Stimulated activated CD4-positive, alpha-beta T cell treated with anti-CD3 and anti-CD28 coated beads, Interleukin-12 subunit alpha, Interleukin-12 subunit beta, amount 100 ng/mL, for 48 hours (primary cell): ENCODE measurements at places on chromosomes 16 and 17.

DNA sequence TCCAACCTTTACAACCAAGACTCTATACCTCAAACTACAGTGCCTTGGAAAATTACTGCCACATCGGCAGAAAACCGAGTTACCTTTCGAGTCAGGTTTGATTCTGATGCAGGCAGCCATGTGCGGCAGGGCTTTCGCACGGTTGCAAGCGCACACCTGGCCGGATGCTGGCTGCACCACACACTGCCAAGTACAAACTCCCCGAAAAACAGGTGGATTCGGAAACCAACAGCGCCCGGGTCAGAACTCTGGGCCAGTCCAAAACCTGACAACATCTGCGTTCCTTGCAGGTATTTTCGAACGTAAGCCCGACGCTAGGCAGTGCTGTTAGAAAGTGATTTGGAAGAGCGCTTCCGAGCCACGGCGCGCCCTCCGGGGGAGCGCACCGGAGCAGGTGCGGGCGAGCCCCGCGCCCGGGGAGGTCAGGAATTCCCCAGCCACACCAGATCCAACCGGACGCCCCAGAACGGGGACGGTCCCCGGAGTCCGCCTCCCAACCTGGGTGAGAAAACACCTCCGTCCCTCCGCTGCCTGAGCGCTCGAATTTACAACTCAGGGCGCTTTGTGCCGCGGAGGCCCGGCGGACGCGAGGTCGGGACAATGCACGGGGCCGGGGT, 1.2 kb downstream of the USP7 start:
- DNase-seq: no peak

GRCh38 chr17:27294689-27295630, 1.0 kb downstream of the WSB1 start:
- DNase-seq: peak; percentile 20

GRCh38 chr17:7380321-7380720, 568 bp upstream of the TNK1 start:
- DNase-seq: no peak

DNA sequence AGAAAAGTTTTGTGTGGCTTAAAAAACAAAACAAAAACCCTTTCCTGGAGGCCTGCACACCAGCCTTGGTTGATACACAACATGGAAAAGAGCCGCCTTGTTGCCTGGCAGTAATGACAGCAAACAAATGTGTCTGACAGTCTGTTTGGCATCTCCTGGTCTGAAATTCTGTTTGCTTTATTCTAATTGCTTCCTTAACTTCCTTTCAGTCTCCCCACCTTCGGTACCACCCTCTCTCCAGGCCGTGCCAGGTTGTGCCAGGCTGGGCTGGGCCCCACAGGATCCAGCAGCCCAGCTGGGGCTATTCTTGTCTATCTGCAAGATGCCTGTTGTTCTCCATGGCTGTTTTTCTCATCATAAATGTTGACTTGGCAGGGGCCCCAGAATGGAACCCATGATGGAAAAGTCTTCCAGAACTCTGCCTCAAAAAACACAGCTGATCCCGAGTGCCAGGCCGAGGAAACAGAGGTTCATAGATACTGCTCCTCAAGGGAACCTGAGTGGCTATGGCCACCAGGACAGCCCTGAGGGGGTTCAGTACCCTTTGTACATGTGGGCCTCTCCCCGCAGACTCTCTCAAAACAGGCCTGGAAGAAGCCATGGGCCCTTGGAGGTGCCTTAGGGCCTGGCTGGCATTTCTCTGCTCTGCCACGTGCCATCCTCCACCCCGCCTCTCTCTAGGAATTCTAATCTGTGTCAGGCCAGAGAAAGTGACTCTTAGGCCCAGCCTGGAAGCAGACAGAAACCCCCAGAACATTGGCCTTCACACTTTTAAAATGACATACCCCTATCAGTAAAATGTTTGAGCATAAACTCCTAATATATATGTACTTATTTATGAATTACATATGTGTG, 50.5 kb downstream of the YPEL2 start:
- no peak for DNase-seq

DNA sequence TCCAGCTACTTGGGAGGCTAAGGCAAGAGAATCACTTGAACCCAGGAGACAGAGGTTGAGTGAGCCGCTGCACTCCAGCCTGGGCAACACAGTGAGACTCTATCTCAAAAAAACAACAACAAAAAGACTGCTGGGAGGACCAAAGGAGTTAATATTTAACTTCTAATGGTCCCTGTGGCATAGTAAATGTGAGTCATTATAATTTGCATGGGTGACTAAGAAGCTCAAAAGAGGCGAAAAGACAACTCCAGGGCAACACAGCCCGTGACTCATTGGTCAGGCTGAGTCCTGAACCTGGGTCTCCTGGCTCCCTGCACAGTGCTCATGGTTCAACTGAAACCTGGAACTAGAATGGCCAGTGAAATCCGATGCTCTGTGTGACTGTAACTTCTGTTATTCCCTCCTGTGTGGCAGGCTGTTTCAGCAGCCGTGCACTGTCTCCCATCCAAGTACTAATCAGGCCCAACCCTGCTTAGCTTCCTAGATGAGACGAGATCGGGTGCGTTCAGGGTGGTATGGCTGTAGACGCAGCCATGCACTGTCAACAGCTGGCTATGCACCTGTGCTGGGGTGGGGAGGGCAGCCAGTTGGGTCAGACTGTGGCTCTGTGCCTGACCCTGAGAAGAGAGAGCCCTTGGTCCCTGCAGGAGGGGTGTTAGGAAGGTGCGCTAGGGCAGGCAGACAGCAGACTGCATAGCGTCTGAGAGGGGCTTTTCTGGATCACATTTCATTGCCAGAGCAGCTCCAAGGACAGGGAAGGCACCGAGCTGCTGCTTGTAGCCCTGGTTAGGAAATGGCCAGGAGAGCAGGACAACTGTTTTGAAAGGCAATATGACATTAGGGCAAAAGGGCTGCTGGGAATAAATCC, 14.5 kb upstream of the GPRC5C start:
- DNase-seq: no peak

DNA sequence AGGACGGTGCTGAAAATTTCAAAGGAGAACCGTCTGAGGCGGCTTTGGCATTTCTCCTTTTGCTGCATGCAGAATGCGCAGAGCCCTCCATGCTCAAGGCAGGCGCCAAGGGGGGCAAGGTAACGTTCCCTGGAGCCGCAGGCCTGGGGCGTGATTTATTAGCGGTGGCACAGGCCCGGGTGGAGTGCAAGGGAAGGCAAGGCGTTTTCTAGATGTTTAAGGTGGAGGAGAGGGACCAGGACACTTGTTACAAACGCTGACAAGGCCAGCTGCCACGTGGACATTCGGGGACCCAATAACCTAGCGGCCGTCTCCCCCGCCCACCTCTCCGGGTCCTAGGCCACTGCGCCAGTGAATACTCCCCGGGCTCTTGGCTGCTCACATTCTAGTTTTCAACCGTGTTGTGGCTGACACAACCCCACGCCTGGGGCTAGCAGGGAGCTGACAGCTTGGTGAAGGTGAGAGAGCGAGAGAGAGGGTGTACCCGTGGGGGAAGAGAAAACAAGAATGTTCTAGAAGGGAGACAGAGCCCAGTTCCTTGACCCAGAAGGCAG, 250.1 kb downstream of the C16orf95 start:
- no peak for DNase-seq

DNA sequence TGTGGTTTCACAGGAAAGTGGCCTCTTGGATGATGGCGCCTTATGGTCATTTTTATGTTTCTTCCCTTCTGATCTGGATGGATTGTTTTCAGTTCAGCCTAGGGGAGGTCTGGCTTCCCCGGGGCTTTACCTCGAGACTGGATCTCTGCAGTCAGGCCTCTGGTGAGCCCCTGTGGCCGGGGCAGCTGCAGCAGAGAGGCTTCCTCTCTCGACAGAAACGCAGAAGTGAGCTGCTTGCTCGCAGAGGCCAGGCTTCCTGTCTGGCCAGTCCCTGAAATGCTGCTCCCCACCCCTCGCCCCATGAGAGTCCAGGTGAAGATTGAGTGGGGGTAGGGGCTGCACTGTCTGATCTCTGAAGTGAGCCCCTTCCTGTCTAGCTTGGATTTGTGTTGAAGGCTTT, 44.0 kb downstream of the PLCG2 start:
- no peak for DNase-seq

- no peak for DNase-seq
Observed at GRCh38 chr17:75795820-75796607, 11.4 kb downstream of the UNK start.

DNA sequence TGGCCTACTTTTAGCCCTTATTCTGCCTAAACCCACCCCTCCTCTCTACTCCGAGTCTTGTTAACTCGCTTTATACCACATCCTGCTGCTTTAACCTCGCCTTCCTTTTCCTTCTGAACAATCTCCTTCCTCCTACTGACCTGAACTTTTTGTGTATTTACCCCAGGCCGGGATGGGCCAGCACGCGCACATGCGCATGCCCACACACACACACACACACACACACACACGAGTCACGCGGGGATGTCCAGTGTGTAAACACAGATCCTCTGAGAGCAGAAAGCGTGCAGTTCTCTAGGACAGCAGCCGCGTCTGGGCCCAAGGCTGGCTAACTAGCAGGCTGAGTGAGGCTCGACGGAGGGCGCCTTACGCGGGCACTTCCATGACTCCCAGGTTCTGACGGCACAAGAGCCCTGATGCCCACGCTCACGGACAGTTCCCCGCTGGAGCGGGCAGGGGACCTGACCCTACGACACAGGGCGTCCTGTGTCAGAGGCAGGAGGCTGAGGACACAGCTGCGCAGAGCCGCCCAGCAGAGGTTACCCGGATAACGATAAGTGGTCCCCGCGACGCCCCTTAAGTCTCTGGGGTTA, 610 bp downstream of the PIK3R5 start:
- no peak for DNase-seq

DNA sequence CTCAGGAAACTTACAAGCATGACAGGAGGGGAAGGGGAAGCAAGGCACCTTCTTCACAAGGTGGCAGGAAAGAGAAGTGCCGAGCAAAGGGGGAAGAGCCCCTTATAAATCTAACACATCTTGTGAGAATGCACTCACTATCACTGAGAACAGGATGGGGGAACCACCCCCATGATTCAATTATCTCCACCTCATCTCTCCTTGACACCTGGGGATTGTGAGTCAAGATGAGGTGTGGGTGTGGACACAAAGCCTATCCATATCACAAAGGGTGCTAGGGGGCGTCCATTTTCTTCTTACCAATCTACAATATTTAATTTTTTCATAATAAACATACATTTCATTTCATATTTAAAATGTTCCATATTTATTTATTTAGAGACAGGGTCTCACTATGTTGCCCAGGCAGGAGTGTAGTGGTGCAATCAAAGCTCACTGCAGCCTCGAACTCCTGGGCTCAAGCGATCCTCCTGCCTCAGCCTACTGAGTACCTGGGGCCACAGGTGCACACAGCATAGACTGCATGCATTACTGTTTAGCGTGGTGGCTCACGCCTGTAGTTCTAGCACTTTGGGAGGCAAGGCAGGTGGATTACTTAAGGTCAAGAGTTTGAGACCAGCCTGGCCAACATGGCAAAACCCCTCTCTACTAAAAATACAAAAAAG, 26.5 kb upstream of the FAAP100 start:
- DNase-seq: no peak

- DNase-seq: peak; percentile 73
Observed at GRCh38 chr16:88442727-88443576, 10.1 kb upstream of the ZFPM1 start.

DNA sequence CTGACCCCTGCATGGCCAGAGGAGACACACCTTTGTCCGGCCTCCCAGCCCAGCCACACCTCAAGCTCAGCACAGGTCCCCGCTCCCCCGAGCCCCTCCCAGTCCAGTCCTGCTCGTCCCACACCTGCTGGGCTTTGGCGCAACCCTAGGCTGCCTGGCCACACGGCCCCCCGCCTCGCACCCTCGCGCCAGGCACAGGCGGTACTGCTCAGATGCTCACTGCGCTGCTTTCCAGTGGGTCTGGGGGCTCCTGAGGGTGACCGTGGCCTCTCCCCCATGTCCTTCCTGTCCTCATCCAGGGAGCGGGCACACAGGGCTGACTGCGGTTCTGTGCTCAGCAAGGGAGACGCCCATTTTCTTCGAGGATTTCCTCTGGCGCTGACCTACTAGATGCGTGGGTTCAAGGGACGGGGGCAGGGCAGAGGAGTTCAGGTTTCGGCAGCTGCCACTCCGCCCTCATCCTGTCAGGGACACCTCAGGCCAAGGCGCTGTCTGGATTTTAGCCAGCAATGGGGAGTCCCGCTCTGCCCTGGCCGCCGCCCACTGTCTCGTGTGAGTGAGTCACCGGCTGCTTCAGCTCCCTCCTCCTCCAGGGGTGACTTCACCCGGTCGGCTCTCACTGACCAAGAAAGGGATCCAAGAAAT, 118.0 kb upstream of the ZNF469 start:
- DNase-seq: peak; percentile 11

DNA sequence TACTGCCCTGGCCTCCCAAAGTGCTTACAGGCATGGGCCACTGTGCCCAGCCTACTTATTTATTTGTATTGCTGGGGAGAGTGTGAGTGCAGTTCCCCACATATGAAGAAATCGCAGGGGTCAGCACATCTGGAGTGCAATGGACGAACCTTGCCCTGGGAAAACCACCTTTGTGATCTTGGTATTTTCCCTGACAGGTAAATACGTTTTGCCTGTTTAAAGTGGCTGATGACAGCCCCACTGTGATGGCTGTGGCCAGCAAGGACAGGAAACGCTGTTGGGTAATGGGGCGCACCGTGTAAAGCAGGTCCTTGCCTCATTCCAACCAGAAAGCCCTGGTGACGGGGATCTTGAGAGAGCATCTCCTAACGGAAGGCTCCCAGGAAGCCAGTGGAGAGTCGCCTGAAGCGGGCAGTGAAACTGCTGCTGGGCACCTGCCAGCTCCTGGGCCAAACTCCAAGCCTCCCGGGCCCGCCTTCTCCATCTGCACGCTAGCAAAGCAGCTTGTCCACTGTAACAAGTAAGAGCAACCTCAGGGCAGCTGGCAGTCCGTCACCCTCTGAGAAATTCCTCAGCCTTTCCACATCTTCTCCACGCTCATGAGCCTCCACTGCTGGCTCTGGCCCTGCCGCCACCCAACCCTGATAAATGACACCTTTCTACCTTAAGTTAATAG, 17.5 kb downstream of the EMC8 start:
- DNase-seq: no peak

DNA sequence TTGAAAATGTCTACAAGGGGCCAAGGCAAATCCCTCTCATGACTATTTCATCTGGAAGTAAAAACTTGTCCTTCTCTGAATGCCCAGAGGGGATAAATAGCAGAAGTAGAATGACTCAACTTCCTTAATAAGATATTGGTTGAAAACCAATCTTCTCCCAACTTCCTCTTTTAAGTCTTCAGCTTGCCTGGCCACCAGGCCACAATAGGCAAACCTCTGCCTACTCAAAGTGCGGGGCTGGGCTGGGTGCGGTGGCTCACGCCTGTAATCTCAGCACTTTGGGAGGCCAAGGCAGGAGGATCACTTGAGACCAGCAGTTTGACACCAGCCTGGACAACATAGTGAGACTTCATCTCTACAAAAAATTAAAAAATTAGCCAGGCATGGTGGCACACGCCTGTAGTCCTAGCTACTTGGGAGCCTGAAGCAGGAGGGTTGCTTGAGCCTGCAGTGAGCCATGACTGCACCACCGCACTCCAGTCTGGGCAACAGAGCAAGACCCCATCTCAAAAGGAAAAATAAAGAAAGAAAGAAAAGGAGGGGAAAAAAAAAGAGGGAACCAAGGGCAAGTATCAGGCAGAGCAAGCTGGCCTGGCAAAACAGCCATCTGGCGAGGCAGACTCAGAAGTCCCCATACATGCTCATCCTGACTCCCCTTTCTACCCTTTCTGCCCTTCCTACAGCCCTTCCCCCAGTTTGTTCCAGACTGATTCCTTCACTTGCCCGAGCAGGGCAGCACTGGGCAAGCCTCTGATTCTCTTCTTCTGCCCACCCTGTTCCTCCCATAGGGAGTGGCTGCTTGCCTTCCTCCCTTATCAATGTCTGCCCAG, 20.6 kb downstream of the MAP3K14 start:
- no peak for DNase-seq

- no peak for DNase-seq
Observed at GRCh38 chr16:56795011-56795410, 65.1 kb downstream of the NUP93 start.

GRCh38 chr17:8709006-8709405, 35.6 kb downstream of the CCDC42 start:
- DNase-seq: no peak
